Activated CD8-positive, alpha-beta T cell treated with anti-CD3 and anti-CD28 coated beads, Interleukin-2, amount 10 ng/mL, durations not matched to agents 7 days and 5 days (primary cell): ENCODE measurements at places on chromosomes 6 and 20. TPM values are rescaled to one million over a fixed set of nuclear protein-coding genes. Genes with fewer than 3 reads are reported as not detected.

DNA sequence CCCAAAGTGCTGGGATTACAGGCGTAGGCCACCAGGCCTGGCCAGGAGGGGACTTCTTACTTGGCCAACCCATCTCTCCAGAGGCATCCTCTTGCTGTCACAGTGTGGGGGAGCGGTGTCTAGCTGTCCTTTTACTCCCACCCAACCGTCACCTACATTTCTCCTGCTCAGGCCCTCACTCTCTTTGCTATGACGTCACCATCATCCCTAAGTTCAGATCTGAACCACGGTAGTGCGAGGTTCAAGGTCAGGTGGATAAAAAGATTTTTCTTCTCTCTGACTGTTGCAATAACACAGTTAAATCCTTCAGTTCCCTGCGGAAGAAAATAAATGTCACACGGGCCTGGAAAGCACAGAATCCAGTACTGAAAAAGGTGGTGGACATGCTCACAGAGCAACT, 7.3 kb upstream of the RAET1L start:
- H3K4me3 ChIP-seq: no peak overlapping the region
- H3K36me3 ChIP-seq: no peaks in the 10 kb centered on the region
- no peak overlapping the region for H3K27ac ChIP-seq
- H3K27me3 ChIP-seq: peaks cover 44% of the 10 kb centered on the region
- no peak for DNase-seq

GRCh38 chr6:154440422-154441043, 70.0 kb downstream of the CNKSR3 start:
- H3K36me3 ChIP-seq: no peaks in the 10 kb centered on the region
- H3K4me1 ChIP-seq: no peaks in the 10 kb centered on the region
- no peaks in the 10 kb centered on the region for H3K27me3 ChIP-seq
- no peak overlapping the region for H3K27ac ChIP-seq

DNA sequence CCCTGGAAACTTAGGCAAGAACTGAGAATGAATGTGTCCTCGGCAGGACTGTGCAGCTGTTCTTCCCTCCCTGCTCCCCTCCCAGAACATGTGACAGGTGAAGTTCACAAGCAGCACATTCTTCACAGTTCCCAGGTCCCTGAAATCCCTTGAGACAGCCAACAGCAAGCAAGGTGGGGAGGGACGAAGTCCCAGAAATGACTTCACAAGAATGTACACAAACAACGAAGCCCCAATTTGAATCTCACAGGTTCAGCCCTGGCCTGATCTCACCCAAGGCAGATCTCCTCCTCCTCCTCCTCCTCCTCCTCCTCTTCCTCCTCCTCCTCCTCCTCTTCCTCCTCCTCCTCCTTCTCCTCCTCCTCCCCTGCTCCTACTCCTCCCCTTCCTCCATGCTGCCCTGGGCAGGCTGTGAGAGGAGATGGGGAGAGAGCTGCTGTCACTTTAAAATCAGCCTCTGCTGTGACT, 32.4 kb downstream of the WRNIP1 start:
- H3K27me3 ChIP-seq: no peaks in the 10 kb centered on the region
- no peak overlapping the region for H3K4me3 ChIP-seq
- peaks cover 47% of the 10 kb centered on the region for H3K4me1 ChIP-seq
- H3K36me3 ChIP-seq: no peaks in the 10 kb centered on the region

GRCh38 chr6:138500867-138501446, 1.7 kb upstream of the NHSL1 start:
- H3K4me3 ChIP-seq: no peak overlapping the region
- no peak for DNase-seq
- peaks cover 8% of the 10 kb centered on the region for H3K4me1 ChIP-seq
- no peaks in the 10 kb centered on the region for H3K36me3 ChIP-seq

- no peak overlapping the region for H3K4me3 ChIP-seq
- no peaks in the 10 kb centered on the region for H3K4me1 ChIP-seq
Measured at GRCh38 chr6:48615041-48615440, 504.0 kb upstream of the PTCHD4 start.

DNA sequence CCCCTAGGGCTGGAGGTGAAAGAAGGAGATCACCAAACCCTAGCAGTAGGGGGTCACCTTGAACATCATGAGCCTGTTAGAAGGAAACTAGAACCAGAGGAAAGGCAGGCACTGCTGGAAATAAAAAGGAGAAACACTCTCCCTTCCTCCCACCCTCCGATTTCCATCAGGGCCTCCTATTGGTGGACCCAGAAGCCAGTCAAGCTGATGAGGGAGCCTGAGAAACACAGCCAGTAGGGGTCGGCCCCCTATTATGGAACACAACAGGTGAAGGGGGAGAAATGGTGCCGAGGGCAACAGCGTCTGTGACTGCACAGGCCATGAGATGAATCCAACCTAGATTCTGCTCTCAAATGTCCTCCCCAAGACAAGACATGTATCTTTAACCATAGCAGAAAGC, 156.1 kb upstream of the LRFN2 start:
- peaks cover 11% of the 10 kb centered on the region for H3K27me3 ChIP-seq
- DNase-seq: no peak
- no peak overlapping the region for H3K4me3 ChIP-seq

GRCh38 chr6:3351829-3352524, 93.2 kb downstream of the PSMG4 start:
- no peak overlapping the region for H3K4me3 ChIP-seq
- H3K36me3 ChIP-seq: no peaks in the 10 kb centered on the region
- H3K27ac ChIP-seq: no peak overlapping the region
- no peak for DNase-seq
- H3K27me3 ChIP-seq: peaks cover 26% of the 10 kb centered on the region

- H3K27me3 ChIP-seq: no peaks in the 10 kb centered on the region
- no peaks in the 10 kb centered on the region for H3K4me1 ChIP-seq
Measured at GRCh38 chr6:77415706-77416105, 47.6 kb downstream of the HTR1B start.

The MEP1A gene
- total RNA-seq: not detected

The TBX18 gene
- not detected for total RNA-seq

The SIRPD gene
- 0.23 TPM for total RNA-seq

The IPCEF1 gene
- total RNA-seq: 24.4 TPM
